ENCODE measurements at places on chromosomes 5 and 9.

- H3K4me1 ChIP-seq, result peaks cover 26% of the 10 kb centered on the region
- no peaks in the 10 kb centered on the region for H3K36me3 ChIP-seq
- peaks cover 7% of the 10 kb centered on the region for H3K27me3 ChIP-seq
- no peak overlapping the region for H3K4me3 ChIP-seq
Measured at GRCh38 chr5:79844571-79844970, 146.5 kb downstream of the MTX3 start.

DNA sequence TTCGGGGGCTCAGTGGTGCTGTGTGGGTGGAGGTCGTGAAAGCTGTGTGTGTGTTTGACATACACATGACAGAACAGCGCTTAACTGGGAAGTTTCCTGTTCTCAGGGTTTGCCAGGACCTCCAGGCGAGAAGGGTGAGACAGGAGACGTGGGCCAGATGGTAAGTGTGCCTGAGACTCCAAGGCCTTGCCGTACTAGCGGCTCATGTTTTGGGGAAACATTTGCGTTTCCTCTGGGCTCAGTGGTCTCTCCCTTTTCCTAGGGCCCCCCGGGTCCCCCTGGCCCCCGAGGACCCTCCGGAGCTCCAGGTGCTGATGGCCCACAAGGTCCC lies 68.3 kb upstream of the FCN2 start:
- H3K27ac ChIP-seq, result no peak overlapping the region
- DNase-seq, result no peak
- H3K4me1 ChIP-seq, result peaks cover 21% of the 10 kb centered on the region
- no peaks in the 10 kb centered on the region for H3K27me3 ChIP-seq
- H3K36me3 ChIP-seq, result no peaks in the 10 kb centered on the region

DNA sequence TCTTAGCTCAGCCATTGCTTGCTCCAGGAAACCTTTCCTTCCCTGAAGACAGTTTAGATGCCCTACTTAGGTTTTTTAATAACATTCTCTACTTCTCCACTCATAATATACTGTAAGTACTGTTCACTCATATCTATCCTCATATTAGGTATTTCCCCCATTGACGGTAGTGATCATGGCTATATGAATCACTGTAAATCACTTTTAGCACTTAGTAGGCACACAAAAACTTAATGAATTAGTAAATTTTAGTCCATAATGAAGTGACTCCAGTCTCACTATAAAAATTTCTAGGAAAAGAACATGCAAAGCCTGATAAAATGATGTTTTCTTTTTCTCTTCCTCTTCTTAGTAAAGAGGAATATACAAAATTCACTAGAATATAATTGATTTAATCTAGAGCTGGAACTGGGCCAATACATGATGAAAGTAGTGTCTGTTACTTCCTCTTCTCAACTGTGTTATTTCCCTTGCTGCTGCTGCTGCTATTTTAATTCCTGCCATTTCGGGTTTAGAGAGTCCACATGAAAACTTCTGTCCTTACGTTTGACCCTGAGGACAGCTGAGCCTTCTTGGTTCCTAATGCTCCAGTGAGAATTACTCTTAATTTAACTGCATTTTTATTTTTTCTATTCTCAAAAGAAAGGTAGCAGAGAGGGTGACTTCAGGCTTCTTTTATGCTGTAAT lies 73.5 kb downstream of the LNPEP start:
- H3K4me3 ChIP-seq, result no peak overlapping the region
- H3K27me3 ChIP-seq, result no peaks in the 10 kb centered on the region
- no peak for DNase-seq
- H3K4me1 ChIP-seq, result no peaks in the 10 kb centered on the region
- H3K36me3 ChIP-seq, result no peaks in the 10 kb centered on the region
- no peak overlapping the region for H3K27ac ChIP-seq

DNA sequence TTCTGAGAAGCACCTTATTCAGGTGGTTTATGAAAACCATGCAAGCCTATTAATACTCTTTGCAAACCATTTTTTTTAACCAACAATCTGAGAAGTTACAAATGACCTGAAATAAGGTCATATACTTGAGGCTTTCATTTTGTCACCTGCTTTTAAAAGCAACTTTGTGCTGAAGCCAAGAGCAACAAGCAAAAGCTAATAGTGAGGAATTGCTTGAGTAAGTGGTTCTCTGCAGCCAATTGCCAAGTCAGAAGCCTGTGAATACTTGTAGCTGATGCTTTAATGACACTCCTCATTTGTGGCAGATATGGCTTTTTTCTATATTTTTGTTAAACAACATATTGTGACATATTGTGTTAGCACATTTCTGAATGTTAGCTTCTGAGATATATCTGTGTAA lies 126.7 kb upstream of the ZNF608 start:
- no peak overlapping the region for H3K27ac ChIP-seq
- peaks cover 63% of the 10 kb centered on the region for H3K4me1 ChIP-seq
- DNase-seq, result no peak
- no peak overlapping the region for H3K4me3 ChIP-seq
- no peaks in the 10 kb centered on the region for H3K36me3 ChIP-seq
